MV-4-11 (cell line): ENCODE measurements at places on chromosomes 1 and 21.

GRCh38 chr1:15936025-15936424 lies 39.9 kb downstream of the ZBTB17 start:
- no peak for DNase-seq

GRCh38 chr1:159939678-159940002 lies 5.8 kb downstream of the IGSF9 start:
- no peak for DNase-seq

GRCh38 chr1:196910215-196910614 lies 22.4 kb downstream of the CFHR4 start:
- no peak for DNase-seq

DNA sequence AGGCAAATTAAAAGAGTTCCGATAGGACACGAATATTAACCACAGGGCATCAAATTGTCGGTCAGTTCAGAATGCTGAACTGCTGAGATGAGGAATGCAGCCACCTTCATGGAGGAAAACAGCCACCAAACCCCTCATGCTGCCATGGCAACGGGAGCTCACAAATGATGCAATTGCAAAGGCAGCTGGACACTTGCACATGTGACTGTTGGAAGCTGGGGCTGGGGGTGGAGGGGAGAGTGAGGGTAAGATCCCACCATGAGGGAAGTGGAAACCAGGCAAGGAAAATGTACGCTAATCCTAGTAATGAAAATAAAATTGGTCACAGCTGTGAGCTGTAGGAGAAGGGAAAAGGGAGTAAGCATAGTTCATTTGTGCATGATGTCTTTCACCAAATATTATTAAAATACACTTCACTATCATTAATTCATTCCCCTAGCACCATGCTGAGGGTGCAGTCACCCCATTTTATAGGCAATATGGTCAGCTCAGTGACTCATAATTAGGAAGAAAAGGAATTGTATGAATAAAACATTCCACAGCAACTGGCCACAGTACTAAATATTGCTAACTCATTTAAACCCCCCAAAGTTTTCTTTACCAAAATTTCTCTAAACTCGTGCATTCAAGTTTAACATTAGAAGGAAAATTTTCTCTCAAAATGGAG lies 15.3 kb downstream of the BECN2 start:
- DNase-seq, result peak; percentile 30

- DNase-seq, result no peak
Measured at GRCh38 chr1:62882201-62883104, 98.5 kb downstream of the ATG4C start.

DNA sequence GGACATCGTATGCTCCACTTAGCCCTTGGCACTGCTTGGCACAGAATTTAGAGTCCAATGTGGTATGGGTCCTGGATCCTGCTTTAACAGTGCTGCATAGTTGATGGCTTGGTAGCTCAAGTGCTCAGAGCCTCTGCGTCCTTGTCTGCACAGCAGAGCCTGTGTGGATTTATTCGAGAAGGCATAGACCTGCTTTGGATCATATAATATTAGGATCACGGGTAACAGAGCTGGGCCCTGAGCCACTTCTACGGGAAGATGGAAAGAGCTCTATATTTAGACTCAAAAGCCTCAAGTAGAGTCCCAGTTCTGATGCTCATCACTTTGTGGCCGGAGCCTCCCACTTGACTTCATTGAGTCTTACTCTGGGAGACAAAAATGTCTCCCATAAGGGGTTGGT lies 164.4 kb upstream of the EDN2 start:
- DNase-seq, result no peak

DNA sequence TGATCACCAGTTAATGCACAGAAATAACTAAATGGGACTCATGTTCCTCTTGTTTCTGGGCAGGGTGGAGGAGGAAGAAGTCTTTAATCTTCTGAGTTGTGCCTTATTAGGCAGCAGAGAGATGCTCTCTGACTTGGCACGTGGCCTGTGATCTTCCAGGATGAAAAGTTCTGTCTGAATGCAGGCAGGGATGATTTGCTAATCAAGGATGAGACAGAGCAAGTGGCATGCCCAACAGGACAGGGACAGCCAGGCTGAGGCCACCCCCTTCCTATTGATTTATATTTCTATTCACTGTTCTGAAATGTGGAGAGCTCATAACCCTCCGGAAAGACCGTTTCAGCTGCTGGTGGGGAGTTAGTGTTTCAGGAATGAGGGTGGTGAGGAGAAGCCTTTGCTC lies 477.8 kb upstream of the CAMK1G start:
- DNase-seq, result no peak

- peak; percentile 49 for DNase-seq
Measured at GRCh38 chr1:20665726-20666125, 4.6 kb upstream of the DDOST start.

- DNase-seq, result peak; percentile 50
Measured at GRCh38 chr21:22224261-22224660, 1226.1 kb downstream of the NCAM2 start.

GRCh38 chr1:55050283-55050682 lies 10.9 kb downstream of the PCSK9 start:
- no peak for DNase-seq

DNA sequence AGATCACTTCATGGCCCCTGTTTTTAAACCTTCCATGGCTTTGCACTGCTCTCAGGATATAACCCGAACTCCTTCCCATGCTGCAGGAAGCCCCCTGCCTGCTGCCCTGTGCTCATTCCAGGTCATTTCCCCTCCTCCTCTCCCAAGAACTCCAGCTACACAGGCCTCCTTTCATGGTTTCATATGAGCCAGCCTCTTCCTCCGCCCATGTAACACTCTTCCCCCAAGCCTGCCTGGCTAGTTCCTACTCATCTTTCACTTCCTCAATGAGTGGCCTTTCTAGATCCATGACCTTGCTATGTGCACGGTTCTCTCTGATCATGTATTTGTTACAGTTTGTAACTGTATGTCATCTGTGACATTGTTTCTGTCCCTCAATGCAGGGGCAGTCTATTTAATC lies 3.1 kb upstream of the NCF2 start:
- peak; percentile 96 for DNase-seq

DNA sequence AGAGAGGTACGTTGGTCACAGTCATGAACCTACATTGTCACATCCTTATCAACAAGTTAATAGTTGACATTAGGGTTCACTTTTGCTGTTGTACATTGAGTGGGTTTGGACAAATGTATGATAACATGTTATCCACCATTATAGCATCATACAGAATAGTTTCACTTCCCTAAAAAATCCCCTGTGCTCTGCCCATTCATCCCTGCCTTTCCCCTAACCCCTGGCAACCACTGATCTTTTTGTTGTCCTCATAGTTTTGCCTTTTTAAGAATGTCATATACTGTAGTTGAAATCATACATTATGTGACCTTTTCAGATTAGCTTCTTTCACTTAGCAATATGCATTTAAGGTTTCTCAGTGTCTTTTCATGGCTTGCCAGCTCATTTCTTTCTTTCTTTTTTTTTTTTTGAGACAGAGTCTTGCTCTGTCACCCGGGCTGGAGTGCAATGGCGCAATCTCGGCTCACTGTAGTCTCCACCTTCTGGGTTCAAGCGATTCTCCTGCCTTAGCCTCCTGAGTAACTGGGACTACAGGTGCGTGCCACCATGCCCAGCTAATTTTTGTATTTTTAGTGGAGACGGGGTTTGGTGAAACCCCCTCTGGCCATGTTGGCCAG lies 50.6 kb downstream of the UCK2 start:
- peak; percentile 83 for DNase-seq

- DNase-seq, result no peak
Measured at GRCh38 chr1:175045097-175045496, 21.9 kb upstream of the MRPS14 start.

DNA sequence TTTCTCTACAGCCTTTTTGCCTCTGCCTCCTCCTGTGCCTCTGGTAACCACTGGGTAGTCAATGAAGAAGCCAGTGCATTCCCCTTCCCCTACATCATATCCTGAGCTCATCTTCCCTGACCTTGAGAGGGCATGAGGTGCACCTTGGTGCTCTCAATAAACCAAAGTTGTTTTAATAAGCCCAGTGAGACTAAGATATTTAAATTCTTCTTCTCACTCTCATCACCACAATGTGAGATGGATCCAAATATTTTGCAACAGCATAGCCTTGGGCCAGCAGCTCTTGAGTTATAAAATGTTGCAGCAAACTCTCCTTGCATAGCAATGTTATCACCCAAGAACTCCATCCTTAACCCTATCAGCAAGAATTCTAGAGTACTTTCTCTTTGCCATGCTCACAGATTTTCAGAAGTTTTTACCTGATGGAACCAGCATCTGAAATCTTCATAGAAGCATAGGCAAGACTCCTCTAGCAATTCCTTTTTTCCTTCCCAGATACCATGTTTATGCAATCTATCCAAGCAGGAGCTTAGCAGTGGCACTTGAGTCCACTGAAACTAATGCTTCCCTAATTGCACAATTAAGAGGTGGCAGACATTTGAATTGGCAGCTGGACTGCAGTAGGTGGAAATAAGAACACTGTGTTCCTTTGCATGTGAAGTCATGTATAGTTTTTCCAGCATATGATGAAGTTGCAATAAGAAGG lies 36.8 kb downstream of the CDC7 start:
- no peak for DNase-seq

DNA sequence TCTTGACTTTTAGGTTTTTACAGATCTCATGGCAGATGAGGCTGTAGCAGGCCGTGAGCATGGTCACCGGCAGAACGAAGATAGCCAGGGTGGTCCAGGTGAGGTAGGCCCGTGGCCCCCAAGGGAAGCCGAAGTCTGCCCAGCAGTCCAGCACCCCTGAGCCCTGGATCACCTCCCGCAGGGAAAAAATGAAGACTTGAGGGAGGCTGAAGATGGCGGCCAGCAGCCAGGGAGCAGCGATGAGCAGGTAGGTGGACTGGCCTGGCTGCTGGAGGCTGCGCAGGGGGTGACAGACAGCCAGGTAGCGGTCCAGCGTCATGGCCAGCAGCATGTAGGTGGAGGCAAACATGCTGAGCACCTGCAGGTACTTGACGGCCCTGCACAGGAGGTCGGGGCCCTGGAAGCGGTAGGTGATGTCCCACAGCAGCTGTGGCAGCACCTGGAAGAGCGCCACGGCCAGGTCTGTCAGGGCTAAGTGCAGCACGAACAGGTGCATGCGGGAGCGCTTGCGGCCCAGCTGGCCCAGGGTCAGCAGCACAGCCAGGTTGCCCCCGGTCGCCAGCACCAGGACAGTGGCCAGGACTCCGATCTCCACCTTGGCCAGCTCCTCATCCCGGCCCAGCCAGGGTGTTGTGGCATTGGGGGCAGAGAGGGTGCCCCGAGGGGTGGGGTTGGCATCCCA lies 856 bp downstream of the AVPR1B start:
- DNase-seq, result no peak

DNA sequence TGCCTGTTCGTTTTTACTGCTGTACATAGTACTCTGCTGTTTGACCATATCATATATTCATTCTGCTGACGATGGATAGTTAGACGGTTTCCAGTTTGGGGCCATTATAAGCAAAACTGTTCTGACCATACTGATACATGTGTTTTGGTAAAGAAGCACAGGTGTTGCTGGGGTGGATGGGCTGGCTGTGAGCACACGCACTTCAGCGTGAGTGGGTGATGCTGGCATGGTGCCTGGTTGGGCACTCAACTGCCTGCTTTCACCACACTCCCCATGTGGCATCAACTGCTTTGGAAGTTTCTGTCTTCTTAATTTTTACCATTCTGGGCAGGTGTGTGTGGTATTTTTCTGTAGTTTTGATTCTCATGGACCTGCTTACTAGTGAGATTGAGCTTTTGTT lies 37.3 kb downstream of the ADARB1 start:
- DNase-seq, result no peak

DNA sequence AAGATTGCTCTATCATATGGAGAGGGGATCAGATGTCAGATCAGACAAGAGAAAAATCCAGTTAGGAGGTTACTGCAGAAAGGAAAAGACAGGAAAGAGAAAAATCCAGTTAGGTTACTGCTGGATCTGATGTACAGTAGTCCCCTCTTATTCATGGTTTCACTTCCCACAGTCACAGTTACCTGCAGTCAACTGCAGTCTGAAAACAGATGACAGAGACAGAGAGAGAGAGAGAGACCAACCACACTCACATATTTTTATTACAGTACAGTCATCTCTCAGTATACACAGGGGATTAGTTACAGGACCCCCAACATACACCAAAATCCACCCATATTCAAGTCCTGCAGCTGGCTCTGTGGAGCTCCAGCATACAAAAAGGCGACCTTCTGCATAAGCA lies 29.3 kb downstream of the NUP133 start:
- peak; percentile 61 for DNase-seq

- DNase-seq, result no peak
Measured at GRCh38 chr1:228379666-228380065, 27.0 kb downstream of the TRIM11 start.

DNA sequence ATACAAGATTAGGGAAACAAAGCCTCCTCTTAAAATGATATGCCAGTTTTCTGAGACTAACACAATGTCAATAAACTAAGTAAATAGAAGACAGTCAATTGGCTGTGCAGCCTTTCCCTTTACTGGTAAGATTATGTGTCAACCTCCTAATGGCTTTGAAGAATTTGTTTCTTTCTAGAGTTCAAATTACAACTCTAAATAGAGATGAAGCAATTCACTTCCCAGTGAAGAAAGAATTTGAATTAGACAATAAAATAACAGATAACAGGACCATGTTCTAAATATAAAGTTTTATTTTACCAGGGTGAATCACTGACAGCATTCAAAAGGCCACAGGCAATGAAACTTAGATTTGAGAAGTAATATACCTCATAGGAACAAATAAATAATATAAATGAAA lies 680.3 kb downstream of the PLA2G4A start:
- DNase-seq, result no peak

DNA sequence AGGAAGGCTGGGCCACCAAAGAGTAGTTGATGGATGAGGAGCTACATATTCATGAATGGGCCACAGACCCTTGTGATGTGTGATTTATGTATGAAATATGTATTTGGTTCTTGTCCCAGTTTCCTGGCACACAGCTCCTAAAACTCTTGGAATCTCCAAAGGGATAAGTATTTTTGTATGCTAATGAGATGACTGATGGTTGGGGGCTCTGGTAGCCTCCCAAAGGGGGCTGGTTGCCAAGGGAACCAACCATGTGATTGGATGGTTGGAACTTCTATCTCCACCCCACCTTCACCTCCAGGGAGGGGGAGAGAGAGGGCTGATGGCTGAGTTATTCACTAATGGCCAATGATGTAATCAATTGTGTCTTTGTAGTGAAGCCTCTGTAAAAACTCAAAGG lies 77.1 kb downstream of the ZNF281 start:
- DNase-seq, result no peak

GRCh38 chr1:241848686-241849344 lies 811 bp downstream of the EXO1 start:
- no peak for DNase-seq

- no peak for DNase-seq
Measured at GRCh38 chr1:81851217-81851616, 50.5 kb downstream of the ADGRL2 start.

DNA sequence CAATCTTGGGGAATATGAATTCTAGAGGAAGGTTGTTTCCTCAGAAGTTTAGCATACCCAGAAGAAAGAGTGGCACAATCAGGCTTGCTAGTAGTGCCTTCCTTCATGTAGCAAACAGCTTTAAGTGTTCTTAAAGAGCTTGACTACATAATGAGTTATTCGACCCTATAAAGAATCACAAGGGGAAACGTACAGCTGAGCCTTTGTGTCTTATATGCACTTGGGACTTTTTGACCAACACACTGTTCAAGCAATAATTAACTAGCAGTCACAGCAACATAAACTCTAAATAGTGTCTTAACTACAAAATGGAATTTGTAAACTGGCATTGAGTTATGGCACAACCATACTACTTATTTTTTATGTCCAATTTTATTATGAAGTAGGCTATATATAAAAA lies 86.1 kb downstream of the TTLL7 start:
- DNase-seq, result no peak

- DNase-seq, result peak; percentile 2
Measured at GRCh38 chr1:79079770-79080169, 73.2 kb upstream of the ADGRL4 start.

GRCh38 chr1:184910691-184911091 lies 63.6 kb downstream of the NIBAN1 start:
- DNase-seq, result peak; percentile 64
